ENCODE measurements at places on chromosomes 7 and 10.

GRCh38 chr7:158567153-158567603 is 20.4 kb downstream of the PTPRN2 start:
- no peak overlapping the region for H3K27ac ChIP-seq
- no peak overlapping the region for H3K4me3 ChIP-seq
- H3K4me1 ChIP-seq: no peaks in the 10 kb centered on the region
- H3K27me3 ChIP-seq: no peaks in the 10 kb centered on the region
- no peak for DNase-seq

- no peak for DNase-seq
- no peaks in the 10 kb centered on the region for H3K4me1 ChIP-seq
- no peaks in the 10 kb centered on the region for H3K36me3 ChIP-seq
- peak overlapping the region; percentile 17 for H3K27ac ChIP-seq
Observed at GRCh38 chr7:13057462-13058200, 370.2 kb downstream of the ARL4A start.

DNA sequence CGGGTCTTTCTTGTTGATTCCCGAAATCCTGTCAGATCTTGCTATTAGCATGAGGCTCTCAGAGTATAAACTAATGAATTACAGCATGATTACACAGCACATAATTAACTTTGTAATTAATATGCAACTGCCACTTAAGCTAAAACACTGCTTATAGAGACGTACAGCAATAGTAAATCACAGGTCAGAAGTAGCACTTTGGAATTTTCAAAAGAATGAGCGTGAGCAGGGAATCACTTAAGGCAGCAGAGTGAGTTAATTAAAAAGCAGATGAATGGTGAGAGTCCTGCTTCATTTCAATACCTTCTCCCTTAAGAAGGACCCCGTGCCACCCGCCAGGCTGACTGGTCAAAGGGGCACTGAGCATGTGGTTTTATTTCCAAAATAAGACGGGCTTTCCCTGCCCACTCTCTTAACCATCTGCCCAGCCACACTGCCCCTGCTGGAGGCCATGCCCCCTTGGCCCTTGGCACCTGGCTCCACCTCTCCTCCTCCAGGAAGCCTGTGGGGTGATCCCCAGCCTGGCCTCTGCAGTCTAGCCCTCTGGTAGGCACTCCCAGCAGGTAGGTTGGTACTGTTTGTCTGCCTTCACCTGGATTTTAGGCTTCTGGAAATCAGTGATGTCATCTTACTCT is 117.8 kb downstream of the ZMIZ1 start:
- H3K4me3 ChIP-seq: no peak overlapping the region
- H3K27me3 ChIP-seq: no peaks in the 10 kb centered on the region
- DNase-seq: no peak
- H3K4me1 ChIP-seq: peaks cover 54% of the 10 kb centered on the region
- H3K27ac ChIP-seq: no peak overlapping the region

GRCh38 chr7:132347123-132347522 is 229.1 kb downstream of the PLXNA4 start:
- DNase-seq: no peak
- H3K4me3 ChIP-seq: no peak overlapping the region
- H3K36me3 ChIP-seq: no peaks in the 10 kb centered on the region
- H3K27ac ChIP-seq: no peak overlapping the region

- H3K27me3 ChIP-seq: no peaks in the 10 kb centered on the region
- no peak for DNase-seq
- no peak overlapping the region for H3K4me3 ChIP-seq
- peaks cover 20% of the 10 kb centered on the region for H3K36me3 ChIP-seq
Observed at GRCh38 chr7:42934291-42934690, 2.1 kb downstream of the MRPL32 start.

- H3K27ac ChIP-seq: no peak overlapping the region
- H3K27me3 ChIP-seq: no peaks in the 10 kb centered on the region
- no peak for DNase-seq
- H3K4me1 ChIP-seq: peaks cover 23% of the 10 kb centered on the region
- H3K4me3 ChIP-seq: no peak overlapping the region
Observed at GRCh38 chr10:113499806-113500205, 53.0 kb upstream of the HABP2 start.

DNA sequence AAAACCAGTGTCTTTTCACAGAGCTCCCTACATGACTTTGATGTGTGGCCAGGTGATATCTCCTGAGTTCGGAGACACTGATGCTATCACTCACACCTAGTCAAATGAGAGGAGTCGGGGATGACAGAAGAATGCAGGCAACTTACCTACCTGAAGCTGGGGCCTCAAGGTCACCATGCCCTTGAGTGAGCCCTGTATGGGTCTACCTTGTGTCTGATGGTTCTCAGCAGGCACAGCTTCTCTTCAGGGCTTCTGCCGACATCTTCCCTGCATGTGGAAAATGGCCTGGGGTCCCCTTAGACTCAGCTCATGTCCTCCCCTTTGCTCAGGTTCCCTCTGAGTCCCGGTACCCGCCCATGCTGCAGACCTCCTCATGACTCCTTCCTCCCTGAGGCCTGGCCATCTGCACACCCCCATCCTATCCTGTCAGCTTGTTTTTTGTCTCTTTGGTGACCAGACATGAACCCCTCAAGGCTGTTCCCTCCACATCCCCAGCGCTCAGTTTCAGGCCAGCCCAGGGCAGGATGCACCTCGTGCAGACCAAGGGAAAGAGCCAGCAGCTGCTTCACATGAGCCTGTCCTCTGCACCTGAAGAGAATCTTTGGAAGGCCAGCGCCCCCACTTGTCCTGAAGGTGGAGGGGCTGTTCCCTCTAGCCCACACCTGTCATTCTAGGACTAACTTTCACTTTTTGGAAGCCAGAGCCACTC is 74.6 kb upstream of the GDF10 start:
- no peak overlapping the region for H3K4me3 ChIP-seq
- H3K4me1 ChIP-seq: peaks cover 23% of the 10 kb centered on the region
- H3K27ac ChIP-seq: no peak overlapping the region
- DNase-seq: no peak
- H3K36me3 ChIP-seq: no peaks in the 10 kb centered on the region

- no peaks in the 10 kb centered on the region for H3K27me3 ChIP-seq
- H3K27ac ChIP-seq: no peak overlapping the region
- no peak for DNase-seq
Observed at GRCh38 chr7:148264933-148265557, 325.5 kb upstream of the C7orf33 start.

DNA sequence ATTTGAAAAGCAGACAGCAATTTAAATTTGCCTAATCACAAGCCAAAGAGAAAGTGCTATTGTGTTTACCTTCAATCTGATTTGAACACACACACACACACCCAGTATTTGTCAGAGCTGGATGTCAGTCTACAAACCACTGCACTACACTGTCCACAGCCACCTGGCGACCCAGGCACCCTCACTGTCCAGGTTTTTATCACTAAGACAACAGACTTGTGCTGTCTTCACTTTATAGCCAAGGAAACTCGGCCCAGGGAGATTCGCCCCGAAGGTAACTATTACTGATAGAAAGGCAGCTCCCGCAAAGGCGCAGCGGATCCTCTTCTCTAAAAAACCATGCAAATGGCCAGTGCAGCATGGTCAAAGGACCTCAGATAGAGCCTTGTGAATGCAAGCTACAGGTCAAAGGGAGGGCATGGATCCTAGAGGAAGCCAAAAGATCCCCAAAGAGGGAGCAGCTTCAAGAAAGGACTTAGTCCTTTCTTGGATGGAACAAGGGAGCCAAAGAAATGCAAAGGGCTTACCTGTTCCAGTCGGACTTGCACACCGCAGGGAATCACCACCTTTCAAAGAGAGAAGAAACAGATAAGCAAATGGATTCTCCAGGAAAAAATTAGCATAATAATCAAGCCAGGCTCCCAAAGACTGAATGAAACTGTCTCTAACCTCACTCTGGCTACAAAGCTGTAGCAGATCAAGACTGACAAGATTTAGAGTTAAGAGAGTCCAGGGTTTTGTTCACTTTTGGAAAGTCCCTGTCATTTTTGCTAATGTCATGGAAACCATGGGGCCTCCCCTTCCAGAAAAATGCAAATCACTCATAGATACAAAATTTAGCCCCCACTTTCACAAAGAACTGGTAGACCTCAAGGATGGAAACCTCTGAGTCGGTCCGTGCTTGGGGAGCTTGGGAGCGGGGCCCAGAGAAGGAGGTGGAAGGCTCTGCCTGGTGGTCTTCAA is 101.1 kb downstream of the TNS3 start:
- H3K4me1 ChIP-seq: peaks cover 43% of the 10 kb centered on the region
- H3K27ac ChIP-seq: peak overlapping the region; percentile 80
- DNase-seq: no peak
- H3K27me3 ChIP-seq: no peaks in the 10 kb centered on the region

- no peak for DNase-seq
- H3K27me3 ChIP-seq: no peaks in the 10 kb centered on the region
- H3K4me3 ChIP-seq: no peak overlapping the region
Observed at GRCh38 chr7:138195151-138195571, 118.9 kb downstream of the AKR1D1 start.

DNA sequence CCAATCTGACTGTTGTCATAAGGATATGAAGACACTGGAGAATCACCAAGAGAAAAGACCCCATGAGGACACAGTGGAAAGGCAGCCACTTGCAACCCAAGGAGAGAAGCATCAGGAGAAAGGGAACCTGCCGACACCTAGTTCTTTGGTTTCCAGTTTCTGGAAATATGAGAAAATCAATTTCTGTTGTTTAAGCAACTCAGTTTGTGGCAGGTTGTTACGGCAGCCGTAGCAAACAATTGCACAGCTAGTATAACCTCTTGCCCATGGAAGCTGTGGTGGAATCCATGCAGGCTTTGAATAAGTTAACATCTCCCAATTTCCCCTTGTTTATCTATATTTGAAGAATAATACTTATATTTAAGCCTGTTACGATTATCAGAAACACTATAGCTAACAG is 1103.0 kb upstream of the PHF14 start:
- no peak overlapping the region for H3K4me3 ChIP-seq
- H3K27me3 ChIP-seq: no peaks in the 10 kb centered on the region
- no peak for DNase-seq
- no peaks in the 10 kb centered on the region for H3K36me3 ChIP-seq
- H3K4me1 ChIP-seq: no peaks in the 10 kb centered on the region

DNA sequence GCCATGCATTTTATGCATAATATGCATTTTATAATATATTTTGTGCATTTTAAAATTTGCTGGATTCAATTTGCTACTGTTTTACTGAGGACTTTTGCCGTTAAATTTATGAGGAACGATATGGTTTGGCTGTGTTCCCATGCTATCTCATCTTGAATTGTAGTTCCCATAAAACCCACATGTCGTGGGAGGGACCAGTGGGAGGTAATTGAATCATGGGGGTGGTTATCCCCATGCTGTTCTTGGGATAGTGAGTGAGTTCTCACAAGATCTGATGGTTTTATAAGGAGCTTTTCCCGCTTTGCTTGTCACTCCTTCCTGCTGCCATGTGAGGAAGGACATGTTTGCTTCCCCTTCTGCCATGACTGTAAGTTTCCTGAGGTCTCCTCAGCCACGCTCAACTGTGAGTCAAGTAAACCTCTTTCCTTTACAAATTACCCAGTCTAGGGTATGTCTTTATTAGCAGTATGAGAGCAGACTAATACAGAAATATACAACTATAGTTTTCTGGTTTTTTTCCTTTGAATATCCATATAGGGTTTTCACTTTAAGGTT is 201.4 kb upstream of the SH2B2 start:
- no peaks in the 10 kb centered on the region for H3K36me3 ChIP-seq
- no peak for DNase-seq
- no peak overlapping the region for H3K4me3 ChIP-seq
- no peaks in the 10 kb centered on the region for H3K27me3 ChIP-seq
- no peaks in the 10 kb centered on the region for H3K4me1 ChIP-seq
- H3K27ac ChIP-seq: no peak overlapping the region

DNA sequence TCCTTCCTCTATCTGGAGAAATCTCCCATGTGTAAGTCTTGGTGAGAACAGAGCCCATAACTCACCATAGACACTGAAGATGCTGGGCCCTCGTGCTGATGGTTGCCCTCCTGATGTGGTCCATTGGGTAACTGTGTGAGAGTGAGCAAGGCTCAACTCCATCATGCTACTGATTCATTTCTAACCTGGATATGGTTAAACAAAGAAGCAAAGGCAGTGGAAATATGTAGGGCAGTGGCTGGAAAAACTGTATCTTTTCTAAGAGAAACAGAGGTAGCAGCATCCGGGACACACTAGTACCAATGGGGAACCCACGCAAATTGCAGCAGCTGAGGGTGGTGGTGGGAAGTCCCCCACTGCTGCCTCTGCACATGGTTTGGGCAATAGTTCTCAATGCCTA is 221.7 kb downstream of the KLF6 start:
- no peaks in the 10 kb centered on the region for H3K4me1 ChIP-seq
- DNase-seq: no peak
- no peaks in the 10 kb centered on the region for H3K36me3 ChIP-seq
- no peak overlapping the region for H3K27ac ChIP-seq

DNA sequence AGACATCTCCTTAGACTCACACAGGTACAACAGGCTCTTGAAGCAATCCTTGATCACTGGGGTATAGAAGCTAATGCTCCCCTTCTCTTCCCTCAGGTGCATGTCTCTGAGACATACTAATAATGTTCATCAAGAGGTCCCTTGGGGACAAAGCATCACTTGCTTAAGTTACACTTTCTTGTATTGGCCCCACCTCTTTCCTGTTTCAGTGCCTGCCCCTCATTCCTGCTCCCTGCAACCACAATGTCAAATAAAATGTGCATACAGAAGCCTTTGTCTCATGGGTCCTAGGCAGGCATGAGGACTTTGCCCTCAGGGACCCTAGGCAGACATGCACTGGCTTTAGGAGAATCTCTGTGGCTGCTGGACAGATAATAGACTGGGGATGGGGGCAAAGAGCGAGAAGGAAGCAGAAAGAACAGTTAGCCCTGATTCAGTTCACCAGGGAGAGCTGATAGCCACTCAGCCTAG is 175.0 kb upstream of the NPY start:
- no peaks in the 10 kb centered on the region for H3K36me3 ChIP-seq
- DNase-seq: no peak
- H3K4me1 ChIP-seq: no peaks in the 10 kb centered on the region
- no peak overlapping the region for H3K27ac ChIP-seq
- no peaks in the 10 kb centered on the region for H3K27me3 ChIP-seq
- H3K4me3 ChIP-seq: no peak overlapping the region

GRCh38 chr10:23512355-23513058 is 73.6 kb downstream of the OTUD1 start:
- no peaks in the 10 kb centered on the region for H3K4me1 ChIP-seq
- H3K27ac ChIP-seq: no peak overlapping the region
- no peak overlapping the region for H3K4me3 ChIP-seq
- no peak for DNase-seq

GRCh38 chr7:42650171-42650570 is 261.7 kb downstream of the C7orf25 start:
- H3K4me3 ChIP-seq: no peak overlapping the region
- H3K36me3 ChIP-seq: no peaks in the 10 kb centered on the region
- no peak for DNase-seq
- no peak overlapping the region for H3K27ac ChIP-seq
- H3K4me1 ChIP-seq: no peaks in the 10 kb centered on the region

GRCh38 chr7:2866601-2867000 is 22.5 kb upstream of the GNA12 start:
- no peak for DNase-seq
- H3K36me3 ChIP-seq: no peaks in the 10 kb centered on the region
- peaks cover 28% of the 10 kb centered on the region for H3K4me1 ChIP-seq
- H3K27ac ChIP-seq: no peak overlapping the region
